Effector CD8-positive, alpha-beta T cell (primary cell): ENCODE measurements at places on chromosomes 1 and 21.
A peak's percentile ranks its signal among the peaks of the same experiment; 100 is the strongest.

- DNase-seq: no peak
Measured at GRCh38 chr1:12315146-12315545, 85.3 kb downstream of the VPS13D start.

DNA sequence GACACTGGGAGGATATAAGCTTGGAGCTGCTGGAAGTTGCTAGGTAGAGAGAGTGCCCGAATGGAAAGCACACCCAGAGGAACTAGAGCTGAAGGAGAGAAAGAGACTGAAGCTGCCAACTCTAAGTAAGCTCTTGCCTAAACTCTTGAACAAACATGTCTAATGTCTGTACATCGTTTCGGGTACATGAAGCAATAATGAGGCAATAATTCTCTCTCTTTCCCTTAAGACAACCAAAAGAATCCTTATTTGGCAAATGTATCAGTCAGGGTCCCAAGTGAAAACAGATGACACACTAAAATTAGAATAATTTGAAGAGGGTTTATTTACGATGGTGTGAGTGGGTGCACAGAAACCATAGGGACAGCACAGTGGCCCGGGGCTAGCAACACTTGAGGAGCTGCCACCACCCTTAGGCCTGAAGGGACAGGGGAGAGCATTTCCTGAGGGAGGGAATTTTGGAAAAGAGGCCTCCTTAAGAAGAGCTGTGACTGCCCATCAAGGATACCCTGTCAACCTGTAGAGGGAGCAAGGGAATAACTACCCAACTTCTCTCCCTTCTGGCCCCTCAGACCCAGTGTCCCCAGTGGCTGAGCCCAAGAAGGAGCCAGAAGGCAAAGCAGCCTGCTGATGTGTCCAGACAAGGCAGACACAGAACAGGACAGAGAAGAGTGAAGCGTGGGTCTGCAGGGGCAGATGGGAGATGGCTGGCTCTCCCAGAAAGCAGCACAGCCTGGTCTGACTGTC lies 36.1 kb upstream of the KHDRBS1 start:
- DNase-seq: no peak

DNA sequence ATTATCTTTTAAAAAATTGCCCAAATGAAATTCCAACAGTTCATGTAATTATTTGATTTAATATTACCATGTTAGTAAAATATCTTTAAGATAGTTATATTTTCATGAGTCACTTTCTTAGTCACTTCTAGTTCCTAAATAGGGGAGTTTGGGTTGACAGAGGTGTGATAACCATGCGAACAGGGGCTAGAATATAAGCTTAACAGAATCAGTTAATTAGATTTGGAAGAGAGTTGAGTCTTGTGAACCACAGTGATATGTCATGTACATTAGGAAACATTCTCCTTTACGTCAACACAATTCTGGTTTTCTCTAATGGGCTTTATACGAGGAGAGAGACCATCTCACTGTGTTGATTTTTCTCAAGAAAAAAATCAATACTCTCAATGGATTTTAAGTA lies 64.8 kb upstream of the ZNF281 start:
- no peak for DNase-seq

GRCh38 chr1:200082329-200082728 lies 54.8 kb downstream of the NR5A2 start:
- no peak for DNase-seq

- DNase-seq: peak; percentile 19
Measured at GRCh38 chr21:14545906-14546480, at the start of gene SAMSN1. Gene SAMSN1 (minus strand): TSS chr21:14546315. CDS start chr21:14546261, 54 bp downstream.

DNA sequence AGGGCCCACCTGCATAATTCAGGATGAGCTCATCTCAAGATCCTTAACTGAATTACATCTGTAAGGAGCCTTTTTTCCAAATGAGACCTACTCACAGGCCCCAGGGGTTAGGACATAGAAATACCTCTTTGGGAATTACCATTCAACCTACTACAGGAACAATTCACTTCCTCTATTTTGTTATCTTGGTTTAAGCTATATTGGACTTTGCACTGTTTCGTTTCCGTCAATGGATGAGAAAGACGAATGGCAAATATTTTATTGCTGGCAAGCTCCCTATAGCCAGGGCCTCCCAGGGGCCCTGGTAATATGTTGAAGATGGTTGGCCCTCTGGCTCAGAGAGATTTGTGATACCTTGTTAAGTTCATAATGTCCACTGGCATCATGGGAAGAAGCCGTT lies 384.2 kb upstream of the DUSP10 start:
- no peak for DNase-seq

DNA sequence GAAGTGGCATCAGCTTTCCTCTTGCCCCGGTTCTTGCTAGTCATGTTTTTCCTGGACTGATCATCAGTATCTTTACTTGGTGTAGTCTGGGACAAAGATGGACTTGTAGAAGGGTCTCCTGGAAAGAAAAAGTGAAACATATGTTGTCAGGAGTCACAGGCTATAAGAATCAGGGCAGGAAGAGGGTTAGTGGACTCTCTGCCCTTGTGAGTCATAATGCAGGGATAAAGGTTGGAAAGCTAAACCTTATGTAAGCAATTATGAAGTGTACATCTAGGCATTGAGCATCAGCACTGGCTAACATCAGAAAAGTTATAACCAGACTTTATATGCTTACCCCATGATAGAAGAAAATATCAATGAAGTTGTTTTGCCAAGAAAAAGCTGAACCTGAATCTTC lies 51.2 kb downstream of the XKR8 start:
- DNase-seq: no peak

GRCh38 chr1:168692472-168692871 lies 36.5 kb downstream of the DPT start:
- DNase-seq: no peak

- no peak for DNase-seq
Measured at GRCh38 chr1:83818916-83819315, 180.0 kb downstream of the TTLL7 start.

GRCh38 chr1:227560393-227561173 lies 2.8 kb upstream of the ZNF678 start:
- DNase-seq: no peak

- no peak for DNase-seq
Measured at GRCh38 chr1:222618880-222619596, 1.1 kb downstream of the MIA3 start.

- no peak for DNase-seq
Measured at GRCh38 chr1:238119060-238119459, 228.3 kb upstream of the ZP4 start.

GRCh38 chr1:53681977-53682685 lies 56.8 kb downstream of the GLIS1 start:
- DNase-seq: peak; percentile 12

- DNase-seq: no peak
Measured at GRCh38 chr1:86396498-86396890, 371 bp upstream of the ODF2L start.

DNA sequence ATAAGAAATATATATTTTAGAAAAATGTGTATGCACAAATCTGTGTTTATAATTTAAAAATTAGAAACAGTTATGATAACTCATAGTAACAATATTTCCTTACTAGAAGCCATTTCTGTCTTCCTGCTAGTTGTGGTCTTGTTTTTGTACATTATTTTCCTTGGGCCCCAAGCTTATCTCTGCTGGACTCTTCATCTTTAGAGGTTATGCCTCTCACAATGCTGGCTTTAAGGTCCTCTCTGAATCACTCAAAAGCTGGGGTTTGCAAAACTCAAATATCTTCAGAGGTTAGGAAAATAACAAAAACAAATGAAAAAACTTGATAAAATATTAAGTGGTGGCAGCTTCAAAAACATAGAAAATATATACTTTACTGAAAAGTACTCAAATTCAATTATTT lies 133.8 kb downstream of the PTPRC start:
- DNase-seq: no peak

- DNase-seq: no peak
Measured at GRCh38 chr1:81186261-81186660, 614.5 kb upstream of the ADGRL2 start.

GRCh38 chr1:5333291-5333690 lies 658.9 kb downstream of the NPHP4 start:
- DNase-seq: no peak

DNA sequence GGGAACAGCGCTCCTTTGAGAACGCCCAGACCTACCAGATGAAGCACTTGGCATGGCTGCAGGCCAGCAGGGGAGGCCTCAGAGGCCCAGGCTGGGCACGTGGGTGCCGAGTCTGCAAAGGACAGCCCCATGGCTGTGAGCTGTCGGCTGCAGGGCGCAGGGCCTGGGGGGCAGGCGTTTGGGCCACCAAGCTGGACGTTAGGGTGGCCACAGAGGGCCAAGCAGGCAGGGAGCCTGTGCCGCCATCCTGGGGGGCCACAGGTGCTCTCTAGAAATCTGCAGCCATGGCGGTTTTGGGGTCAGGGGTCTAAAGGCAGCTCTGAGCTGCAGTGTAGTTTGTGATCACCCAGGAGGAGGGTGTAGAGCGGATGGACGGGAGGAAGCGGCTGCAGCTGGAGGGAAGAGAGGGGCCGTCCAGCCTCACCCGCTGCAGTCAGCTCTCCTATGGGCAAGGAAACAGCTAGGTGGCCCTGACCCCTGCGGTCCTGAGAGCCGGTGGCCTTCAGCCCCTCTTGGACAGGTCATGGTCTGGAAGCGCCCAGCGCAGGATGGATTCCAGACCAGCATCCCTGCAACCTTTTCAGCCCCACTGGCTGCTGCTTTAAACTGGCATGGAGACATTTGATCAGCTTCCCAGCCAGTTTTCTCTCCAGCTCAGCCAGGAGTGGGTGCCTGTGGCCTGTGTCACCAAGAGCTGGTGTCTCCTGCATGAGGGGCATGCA lies 11.0 kb downstream of the IBA57 start:
- no peak for DNase-seq

DNA sequence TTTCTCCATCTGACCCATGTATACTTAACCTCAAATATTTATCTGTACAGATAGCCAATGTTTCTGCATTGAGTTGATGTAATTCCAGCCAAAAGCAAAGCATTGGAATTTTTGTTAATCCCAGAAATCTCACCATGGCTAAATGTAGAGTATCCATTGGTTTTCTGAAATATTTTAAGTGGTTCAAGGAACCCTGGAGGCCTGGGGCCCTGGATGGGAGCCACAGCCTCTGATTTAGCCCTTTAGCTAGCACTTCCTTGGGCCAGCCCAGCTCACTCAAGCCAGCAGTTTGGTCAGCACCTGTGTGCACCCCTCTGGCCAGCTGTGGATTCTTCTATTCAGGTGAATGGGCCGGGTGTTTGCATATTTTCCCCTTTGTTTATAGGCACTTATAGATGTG lies 18.8 kb upstream of the EPS8L3 start:
- no peak for DNase-seq

DNA sequence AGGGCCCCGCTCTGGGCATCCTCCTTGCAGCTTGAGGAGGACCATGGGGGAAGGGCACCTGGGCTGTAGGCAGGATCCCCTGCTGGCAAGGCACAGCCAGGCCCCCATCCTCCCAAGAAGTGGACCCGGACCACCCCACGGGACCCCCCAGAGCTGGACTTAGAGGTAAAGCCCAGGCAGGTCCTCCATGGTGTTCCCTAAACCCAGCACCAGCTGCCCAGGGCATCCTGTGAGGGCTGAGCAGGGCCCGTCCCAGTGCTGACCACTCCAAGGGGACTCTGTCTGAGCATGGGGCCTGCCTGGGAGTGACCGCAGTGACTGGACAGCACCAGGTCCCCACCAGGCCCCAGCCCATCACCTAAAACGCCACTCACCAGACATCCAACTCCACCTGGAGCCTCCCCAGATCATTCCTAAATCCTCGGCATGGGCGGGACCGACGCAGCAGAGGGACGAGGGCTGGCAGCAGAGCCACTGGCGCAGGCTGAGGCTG lies 21.3 kb downstream of the COL6A2 start:
- no peak for DNase-seq

DNA sequence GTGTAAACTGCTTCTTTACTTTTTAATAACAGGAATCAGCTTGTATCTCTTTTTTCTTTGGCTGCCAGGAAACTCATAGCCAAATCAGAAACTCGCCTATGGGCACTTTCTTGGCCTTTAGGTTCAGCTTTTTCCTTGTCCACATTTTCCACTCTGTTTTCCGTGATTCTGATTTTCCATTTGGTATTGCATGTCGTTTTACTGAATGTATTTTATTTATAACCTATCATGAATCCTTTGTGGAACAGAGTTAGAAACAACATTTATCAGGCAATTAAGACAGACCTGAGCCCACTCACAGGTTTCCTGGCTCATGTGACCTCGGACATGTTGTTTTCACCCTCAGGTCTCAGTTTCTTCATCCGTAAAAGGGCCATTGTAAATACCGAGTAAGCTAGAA lies 5.3 kb upstream of the ECE1 start:
- no peak for DNase-seq

GRCh38 chr21:37658817-37659458 lies 257.3 kb downstream of the KCNJ6 start:
- DNase-seq: no peak

DNA sequence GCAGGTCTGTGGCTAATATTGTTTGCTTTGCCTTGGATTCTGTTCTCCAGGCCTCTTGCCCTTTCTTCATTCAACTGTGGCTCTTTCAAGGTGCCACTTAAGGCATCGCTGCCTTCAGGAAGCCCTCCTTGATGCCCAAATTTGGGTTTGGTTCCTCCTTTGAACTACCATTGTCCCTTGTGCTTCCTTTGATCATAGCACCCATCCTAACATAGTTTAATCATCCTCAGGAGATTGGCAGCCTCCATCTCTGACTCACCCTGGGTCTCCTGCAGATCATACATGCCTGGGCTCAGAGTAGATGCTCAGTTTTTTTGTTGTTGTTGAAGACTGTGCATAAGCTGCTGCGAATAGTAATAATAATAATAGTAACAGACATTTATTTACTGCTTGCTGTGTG lies 54.4 kb upstream of the ACOT11 start:
- DNase-seq: no peak

DNA sequence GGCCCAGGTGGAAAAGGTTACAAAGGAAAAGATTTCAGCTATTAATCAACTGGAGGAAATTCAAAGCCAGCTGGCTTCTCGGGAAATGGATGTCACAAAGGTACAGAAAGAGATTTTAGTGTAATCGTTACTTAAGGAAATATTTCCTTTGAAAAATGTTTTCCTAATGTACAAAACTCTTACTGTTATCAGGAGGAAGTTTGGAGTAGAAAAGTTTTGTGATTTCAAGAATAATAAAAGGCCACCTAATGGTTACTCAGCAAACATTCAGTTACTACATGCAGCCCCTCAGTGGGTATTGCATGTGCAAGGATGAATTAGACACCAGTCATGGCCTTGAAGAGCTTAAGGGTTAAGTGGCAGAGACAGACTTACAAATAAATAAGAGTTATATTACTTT lies 85.2 kb downstream of the SDCCAG8 start:
- DNase-seq: no peak

- no peak for DNase-seq
Measured at GRCh38 chr1:229266274-229266673, 4.6 kb upstream of the RAB4A start.

DNA sequence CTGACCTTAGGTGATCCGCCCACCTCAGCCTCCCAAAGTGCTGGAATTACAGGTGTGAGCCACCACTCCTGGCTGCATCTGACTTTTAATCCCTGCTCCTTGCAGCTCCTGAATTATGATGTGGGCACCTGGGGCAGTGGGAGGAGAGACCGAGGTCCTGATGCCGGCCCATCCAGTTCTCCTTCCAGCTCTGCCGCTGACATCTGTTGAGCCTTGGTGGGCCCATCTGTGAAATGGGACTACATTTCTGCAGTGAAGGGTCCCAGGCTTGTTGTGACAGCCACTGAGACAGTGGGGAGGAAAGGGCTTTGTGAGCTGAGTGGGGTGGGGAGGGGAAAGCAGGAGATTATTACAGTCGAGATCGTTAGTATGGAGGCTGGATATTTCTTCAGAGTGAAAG lies 11.8 kb downstream of the PLA2G2F start:
- no peak for DNase-seq

- no peak for DNase-seq
Measured at GRCh38 chr1:230938924-230939368, 39.7 kb downstream of the TTC13 start.

- DNase-seq: no peak
Measured at GRCh38 chr1:213041443-213041842, 9.6 kb upstream of the RPS6KC1 start.

- no peak for DNase-seq
Measured at GRCh38 chr1:62841587-62842169, 57.7 kb downstream of the ATG4C start.
